ENCODE measurements at places on chromosomes 11 and 22.

GRCh38 chr22:48968201-48968959 is 859.3 kb downstream of the BRD1 start:
- DNase-seq, result peak; percentile 53

DNA sequence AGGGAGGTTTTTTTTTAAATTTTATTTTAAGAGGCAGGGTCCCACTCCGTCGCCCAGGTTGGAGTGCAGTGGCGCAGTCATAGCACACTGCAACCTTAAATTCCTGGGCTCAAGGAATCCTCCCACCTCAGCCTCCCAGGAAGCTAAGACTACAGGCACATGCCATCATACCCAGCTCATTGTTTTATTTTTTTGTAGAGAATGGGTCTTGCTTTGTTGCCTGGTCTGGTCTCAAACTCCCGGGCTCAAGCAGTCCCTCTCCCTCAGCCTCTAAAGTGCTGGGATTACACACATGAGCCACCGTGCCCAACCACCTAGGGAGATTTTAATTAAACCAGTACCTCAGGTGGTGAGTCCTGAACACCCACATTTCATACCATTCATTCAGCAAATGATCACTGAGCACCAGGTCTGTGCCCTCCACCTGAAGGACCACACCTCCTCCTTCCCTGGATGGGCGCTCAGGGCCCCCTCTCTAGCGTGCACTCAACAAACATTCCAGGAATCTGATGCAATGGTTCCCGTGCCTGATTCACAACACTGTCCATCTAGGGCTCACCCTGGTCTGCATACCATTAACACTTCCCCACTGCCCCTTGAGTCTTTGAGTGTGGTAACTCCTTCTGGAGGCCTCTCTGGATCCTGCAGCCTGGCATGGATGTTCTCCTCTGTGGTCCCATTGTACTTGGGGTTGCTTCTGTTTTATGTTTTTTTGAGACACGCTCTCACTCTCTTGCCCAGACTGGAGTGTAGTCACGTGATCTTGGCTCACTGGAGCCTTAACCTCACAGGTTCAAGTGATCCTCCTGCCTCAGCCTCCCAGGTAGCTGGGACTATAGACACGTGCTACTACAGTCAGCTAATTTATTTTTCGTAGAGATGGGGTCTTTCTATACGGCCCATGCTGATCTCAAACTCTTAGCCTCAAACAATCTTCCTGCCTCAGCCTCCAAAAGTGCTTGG is 9.6 kb upstream of the MYH9 start:
- no peak for DNase-seq

DNA sequence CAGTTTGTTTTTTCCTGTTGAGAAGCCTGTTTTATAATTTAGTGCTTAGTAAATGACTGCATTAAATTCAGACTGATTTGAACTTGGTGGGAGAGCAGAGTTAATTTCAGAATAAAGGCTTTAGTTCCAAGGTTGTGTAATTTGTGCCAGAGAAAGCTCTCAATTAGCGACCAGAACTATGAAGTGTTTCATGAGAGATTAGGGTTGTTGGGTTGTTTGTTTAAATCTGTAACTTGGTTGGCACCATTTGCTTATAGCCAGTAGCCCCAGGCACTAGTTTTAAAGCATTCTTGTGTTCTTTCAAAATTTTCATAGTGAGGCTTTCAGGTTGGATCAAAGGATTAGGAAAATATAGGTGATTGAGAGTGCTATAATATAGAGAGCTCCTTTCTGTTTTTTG is 25.5 kb downstream of the UVRAG start:
- no peak for DNase-seq

DNA sequence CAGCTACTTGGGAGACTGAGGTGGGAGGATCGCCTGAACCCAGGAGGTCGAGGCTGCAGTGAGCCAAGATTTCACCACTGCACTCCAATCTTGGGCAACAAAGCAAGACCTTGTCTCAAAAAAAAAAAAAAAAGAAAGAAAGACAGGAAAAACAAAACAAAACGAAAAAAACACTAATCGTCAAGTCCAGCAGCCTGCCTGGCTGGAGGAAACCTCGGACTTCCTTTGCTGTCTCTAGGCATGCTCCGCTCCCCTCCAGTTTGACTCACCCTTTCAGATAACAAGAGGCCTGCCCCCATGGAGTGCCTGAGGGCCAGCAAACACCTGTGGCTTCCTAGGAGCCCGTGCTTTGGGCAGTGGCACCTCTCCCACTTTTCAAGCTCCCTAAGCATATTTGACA is 28.8 kb upstream of the CHKA start:
- DNase-seq, result peak; percentile 26

DNA sequence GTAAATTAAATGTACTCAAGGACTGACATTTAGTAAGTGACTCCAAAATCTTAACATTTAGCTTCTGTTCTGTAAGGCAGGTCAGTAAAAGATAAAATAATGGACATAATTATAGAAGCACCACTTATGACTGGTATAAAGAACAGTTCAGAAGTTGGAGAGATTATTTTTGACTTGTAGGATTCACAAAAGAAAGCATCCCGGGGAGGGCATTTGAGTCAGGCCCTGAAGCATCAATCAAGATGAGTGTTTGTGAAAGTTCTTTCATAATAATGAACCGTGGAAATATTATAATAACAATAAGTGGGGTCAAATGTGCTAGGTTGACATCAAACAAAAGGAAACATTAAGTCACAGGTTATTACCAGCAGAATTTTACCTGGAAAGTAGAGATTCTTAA is 201.9 kb downstream of the DDX10 start:
- DNase-seq, result no peak
